Hippocampal formation (tissue), 2 donors: ENCODE measurements at places on chromosomes 1 and 21.
A peak's percentile ranks its signal among the peaks of the same experiment; 100 is the strongest.

DNA sequence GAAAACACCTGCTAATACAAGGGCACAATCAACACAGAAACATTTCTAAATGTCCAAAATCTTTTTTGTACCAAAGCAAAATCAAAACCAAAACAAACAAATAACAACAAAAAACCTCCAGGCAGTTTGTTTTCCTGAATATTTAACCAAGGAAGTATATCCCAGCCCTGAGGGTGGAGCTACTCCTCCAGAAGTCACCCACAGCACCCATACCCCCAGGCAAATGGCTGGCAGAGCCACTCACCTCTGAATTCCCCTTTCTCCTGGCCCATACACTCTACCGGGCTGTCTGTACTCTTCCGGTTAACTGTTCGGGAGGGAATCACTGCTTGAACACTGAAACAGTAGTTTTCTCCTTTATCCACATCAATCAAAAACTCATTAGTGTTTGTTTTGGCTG, 9.5 kb downstream of the F3 start:
- no peak for DNase-seq

DNA sequence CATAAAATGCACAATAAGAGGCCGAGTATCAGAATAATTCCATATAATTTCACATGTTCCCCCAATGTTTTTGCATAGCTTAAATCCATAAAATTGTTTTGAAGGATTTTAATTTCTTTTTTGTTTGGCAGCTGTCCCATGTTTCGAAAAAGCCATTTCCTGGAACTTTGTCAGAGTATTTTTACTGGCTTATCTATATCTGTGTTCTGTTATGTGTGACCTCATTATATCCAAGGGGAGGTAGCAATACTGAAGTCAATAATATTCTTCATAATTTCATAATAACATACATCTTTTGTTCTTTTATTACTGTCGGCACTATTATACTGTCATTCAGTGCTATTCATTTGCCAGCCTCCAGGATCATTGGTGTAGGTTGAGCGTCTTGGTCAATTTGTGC, 9.4 kb upstream of the BACH1 start:
- no peak for DNase-seq

GRCh38 chr1:47522935-47523834, 85.3 kb downstream of the FOXD2 start:
- no peak for DNase-seq

DNA sequence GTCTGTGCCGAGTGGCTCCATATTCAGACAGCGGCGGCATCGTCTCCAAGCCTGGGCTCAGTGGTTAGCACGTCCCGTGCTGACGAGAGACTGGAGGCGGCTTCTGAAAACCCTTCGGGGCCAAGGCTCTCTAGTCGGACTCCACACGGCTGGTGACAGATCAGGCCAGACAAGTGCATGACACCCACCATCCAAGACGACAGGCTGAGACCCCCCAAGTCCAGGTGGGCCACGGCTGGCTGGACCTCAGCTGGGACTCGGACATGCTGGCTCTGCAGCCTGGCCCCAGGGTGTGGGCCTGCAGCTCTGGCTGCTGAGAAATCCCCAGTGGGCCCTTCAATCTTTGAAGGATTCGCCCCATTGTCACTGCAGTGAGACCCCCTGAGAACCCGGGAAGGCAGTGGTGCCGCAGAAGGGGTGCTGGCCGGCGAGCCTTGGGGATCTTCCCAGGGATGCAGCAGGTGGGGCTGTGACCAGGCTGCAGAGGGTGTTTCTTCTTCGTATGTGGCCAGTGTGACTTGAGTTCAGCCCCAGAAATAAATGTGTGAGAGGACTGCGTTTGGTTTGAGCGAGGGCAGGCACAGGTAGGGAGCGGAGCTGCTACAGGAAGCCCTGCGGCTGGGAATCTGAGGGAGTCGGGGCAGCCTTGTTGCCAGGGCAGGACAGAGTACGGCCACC, 15.9 kb upstream of the SLC19A1 start:
- DNase-seq = no peak

- no peak for DNase-seq
Measured at GRCh38 chr1:198007687-198008607, 90.8 kb downstream of the LHX9 start.

- DNase-seq = no peak
Measured at GRCh38 chr1:229272164-229273158, 1.6 kb downstream of the RAB4A start.

DNA sequence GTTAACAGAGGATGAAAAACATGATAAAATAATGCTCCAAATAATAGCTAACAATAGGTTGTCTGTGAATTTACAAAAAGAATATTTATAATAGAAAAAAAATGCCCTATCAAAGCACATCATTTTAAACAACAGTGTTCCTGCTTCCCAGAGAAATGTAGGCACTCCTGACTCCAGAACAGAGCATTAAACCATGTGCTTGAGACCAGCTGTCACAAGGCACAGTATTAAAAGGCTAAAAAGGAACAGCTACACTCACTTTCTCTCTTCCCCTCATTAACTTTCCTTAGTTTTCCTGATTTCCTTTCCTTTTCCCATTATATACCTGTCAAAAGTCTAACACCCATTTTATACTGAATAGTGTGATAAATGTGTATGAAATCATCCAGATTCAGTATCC, 10.9 kb downstream of the VAV3 start:
- no peak for DNase-seq

- no peak for DNase-seq
Measured at GRCh38 chr1:78722521-78722920, 72.9 kb downstream of the IFI44 start.

DNA sequence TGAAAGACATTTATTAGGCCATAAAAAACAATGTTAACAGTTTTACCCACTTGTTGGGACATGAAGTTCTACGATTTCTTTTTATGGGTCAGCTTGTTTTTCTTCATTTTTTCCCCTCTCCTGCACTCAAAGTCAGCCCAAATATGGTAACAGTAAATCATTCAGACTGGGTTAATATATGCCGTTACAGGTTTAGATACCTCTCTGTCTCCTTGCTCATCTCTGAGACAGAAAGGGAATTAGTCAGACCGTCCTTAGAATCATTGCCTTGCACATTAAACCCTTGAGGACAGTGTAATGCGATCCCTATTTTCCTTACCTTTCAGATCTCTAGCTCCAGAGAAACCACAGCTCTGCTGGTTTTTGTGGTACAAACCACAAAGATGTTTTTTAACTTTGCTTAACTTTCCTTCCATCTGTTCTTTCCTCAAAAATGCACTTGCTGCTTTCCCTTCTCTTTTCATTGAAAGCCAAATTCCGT, 613.3 kb downstream of the PLPP3 start:
- DNase-seq = no peak

DNA sequence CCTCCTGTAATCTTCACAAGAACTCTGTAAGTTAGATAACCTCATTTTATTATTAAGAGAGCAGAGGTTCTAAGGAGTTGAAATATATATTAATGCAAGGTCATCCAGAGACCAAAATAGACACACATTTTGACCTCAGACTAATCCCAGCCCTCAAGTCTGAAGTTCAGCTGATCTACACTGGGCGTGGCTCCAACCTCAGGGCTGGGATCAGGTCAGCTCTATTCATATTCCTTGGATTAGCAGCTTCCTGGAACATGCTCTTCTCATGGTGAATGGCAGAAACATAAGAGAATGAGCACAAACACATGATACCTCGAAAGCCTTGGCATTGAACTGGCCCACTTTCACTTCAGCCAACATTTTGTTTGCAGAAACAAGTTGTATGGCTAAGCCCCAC, 200.8 kb upstream of the ST6GALNAC5 start:
- DNase-seq = no peak

DNA sequence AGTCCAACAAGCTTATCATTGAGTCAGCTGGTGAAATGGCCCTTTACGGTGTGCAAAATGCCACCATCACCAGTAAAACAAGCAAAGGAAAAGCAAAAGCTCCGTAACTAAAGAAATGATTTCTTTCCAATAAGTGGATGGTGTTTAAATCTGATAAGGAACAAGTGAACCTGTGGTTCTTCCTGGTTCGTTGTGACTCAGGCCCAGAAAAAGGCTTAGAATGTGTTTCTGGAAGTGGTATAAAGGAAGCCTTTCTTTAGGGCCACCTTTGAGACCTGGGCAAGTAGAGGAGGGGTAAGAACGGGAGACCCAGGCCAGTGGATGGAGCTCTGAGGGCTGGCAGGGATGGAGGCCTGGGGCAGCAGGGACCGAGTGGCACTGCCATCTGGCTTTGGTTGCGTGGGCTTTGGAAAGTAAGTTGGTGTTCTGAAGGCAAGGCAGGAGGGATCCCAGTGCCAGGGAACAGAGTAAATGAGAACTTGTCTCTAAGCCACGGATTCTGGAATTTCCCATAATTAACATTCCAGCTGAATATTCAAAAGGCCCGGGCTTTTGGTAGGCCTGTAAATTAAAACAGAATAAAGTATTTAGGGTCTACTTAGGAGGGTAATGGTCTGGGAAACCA, 87.9 kb upstream of the LMO4 start:
- peak; percentile 59 for DNase-seq

DNA sequence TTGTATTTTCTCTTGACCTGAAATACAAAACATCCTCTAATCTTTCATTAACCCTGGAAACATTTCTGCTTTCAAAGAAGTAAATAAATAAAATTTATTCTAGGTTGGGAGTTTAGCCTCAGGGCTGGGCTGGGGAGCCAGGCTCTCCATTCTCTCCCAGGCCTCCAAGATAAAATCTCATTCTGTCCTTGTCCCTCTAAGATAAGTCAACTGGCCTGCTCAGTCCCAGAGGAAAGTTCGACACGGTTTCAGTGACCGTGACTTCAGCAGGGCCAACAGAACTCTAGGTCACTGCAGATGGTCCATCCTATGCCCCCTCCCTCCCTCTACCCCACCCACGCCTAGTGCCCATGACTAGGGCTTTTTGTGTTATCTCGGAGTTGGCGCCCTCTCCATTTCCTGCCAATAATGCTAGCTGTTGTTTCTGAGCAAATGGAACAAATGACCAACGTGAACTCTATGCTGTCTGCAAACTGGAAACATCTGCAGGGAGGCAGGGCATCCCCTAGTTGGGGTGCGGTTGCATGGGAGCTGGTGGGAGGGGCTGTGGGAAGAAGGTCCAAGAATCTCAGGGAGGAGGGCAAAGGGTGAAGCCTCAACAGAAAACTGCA, 10.1 kb upstream of the ADORA3 start:
- peak; percentile 81 for DNase-seq

GRCh38 chr1:229406798-229407197, 27.1 kb downstream of the ACTA1 start:
- DNase-seq = no peak

- DNase-seq = no peak
Measured at GRCh38 chr1:247077876-247078257, 744 bp downstream of the ZNF670 start.

GRCh38 chr1:97245026-97245425, 523.4 kb downstream of the PTBP2 start:
- DNase-seq = no peak

DNA sequence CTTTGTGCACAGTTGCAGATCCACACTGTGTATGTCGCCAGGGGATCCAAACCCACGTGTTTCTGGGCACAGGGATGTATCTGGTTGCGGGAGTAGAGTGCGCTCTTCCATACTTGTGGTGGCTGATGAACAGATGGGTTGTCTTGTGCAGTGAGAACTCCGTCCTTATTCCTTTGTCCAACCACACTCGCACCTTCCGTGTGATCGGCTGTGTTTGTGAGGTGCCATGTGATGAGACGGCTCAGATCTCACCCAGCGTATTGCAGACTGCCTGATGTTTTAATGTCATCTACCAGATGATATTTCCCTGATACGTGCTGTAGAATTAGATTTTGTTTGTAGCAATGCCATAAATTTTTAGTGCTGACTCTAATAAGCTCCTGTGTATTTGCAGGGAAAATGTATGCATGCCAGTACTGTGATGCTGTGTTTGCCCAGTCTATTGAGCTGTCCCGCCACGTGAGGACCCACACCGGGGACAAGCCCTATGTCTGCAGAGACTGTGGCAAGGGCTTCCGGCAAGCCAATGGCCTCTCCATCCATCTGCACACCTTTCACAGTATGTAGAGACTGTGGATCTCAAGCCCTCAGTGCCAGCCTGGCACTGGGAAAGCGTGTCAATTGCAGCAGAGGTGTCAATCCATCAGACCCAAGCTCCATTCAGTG, 46.2 kb upstream of the EPHA8 start:
- no peak for DNase-seq

GRCh38 chr1:30172299-30172694, 551.1 kb downstream of the MATN1 start:
- DNase-seq = no peak

DNA sequence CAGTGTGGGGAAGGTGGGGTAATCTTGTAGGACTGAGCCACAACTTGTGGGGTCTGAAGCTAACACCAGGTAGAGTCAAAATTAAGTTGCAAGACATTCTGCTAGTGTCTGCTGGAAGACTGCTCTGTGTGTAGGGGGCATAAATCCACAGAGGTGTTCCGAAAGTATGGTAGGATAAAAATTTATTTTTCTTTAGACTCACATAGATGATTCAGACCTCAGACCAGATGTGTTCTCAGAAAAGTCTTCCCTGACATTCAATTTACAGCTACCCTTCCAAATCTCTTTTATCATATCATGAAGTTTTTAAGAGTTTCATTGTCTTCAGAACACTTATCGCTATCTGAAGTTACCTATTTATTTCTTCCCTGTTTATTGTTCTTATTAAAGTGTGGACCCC, 21.3 kb downstream of the DUSP10 start:
- no peak for DNase-seq

DNA sequence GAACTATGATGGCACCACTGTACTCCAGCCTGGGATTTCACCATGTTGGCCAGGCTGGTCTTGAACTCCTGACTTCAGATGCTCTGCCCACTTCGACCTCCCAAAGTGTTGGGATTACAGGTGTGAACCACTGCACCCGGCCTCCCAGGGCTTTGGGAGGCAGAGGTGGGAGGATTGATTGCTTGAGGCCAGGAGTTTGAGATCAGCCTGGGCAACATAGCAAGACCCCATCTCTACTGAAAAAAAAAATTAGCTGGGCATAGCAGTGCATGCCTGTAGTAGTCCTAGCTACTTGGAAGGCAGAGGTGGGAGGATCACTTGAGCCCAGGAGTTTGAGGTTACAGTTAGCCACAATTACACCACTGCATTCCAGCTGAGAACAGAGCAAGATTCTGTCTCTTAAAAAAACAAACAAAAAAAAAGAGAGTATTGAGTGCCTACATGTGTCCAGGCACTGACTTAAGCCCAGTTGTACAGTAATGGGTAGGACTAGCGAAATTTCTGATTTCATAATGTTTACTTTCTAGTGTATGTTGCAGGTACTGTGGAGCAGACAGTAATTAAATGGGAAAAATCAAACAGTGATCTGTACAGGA, 4.2 kb downstream of the MANEAL start:
- no peak for DNase-seq

GRCh38 chr1:246151796-246152434, 355.2 kb downstream of the SMYD3 start:
- no peak for DNase-seq
